ENCODE measurements at places on chromosomes 13 and 19. TPM values are rescaled to one million over a fixed set of nuclear protein-coding genes. Genes with fewer than 3 reads are reported as not detected.
A peak's percentile ranks its signal among the peaks of the same experiment; 100 is the strongest.

DNA sequence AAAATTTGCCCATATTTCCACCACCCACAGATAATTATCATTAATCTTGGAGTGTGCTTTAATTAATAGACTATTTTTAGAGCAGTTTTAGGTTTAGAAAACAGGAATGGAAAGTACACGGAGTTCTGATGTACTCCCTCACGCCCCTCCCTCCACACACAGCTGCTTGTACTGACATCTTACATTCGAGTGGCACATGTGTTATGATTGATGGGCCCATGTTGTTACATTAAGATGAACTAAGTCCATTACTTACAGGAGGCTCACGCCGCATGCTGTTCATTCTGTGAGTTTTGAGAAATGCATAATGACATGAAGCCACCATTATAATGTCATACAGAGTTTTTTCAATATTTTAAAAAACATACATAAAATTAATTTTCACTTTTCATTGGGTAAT lies 1.2 kb upstream of the SPATA13 start:
- no peak for DNase-seq

- DNase-seq, result peak; percentile 93
These were observed 23.3 kb downstream of the PRR12 start for GRCh38 chr19:49614096-49614833.

GRCh38 chr19:8261881-8262280 lies 46.3 kb downstream of the CD320 start:
- no peak for DNase-seq

DNA sequence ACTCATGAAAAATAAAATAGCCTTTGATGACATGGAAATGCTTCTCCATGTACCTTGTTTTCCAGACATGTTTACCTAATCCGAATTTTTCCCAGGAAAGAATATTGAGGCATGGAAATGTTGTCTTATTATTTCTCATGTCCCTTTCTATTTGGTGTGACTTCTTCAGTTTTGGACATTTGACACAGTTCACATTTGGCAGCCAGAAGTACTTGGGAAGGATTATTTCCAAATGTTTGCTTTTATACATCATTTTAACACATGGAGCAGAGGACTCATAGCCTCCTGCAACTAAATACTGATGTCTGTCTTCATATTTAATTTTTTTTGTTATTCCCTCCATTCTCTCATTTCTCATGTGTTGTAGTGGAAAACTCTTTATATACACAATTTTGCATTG lies 94.3 kb downstream of the POSTN start:
- no peak for DNase-seq

DNA sequence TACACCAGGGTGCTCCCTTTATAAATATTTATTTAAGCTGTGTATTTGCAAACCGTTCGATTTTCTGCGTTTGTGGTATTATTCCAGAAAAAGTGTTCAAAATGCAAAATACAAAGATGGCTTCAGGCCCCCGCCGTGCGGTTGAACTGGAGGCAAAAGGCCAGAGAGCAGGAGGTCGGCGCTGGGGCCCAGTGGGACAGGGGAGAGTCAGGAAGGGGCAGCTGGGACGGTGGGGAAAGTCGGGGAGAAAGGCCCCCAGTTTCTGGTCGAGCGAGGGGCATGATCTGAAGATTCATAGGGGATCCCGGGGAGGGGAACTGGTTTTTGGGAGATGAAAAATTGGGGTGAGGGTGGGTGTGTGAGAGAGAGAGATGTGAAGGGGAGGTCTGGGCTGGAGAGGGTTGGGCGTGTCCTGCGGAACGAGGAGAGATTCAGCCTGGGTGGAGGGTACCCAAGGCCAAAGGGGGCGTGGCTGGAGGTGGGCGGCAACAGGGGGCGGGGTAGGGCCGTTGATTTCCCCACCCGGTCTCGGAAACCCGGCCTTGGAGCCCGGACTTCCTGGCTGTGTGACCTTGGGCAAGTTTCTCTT lies 678 bp downstream of the ISOC2 start:
- no peak for DNase-seq

DNA sequence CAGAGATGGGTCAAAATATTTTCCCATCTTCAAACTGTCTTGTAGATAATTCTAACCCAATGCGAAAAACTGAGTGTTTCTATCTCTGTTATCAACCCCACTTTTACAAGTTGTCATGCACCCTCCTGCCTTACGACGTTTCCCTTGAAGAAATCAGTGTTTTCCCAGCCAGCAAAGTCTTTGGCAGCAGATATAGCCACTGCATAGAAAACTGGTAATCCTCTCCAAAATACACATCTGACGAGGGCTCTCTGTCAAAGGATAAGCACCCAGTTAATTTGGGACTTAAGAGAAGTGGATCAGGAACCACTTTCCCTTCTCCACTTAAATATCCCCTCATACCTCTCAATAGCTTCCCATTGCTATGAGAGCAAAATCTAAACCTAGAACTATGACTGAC lies 351.9 kb upstream of the MIR17HG start:
- no peak for DNase-seq

- no peak for DNase-seq
These were observed 353.0 kb downstream of the KCTD12 start for GRCh38 chr13:76533251-76533650.

GRCh38 chr13:58655086-58655485 lies 1023.5 kb downstream of the PCDH17 start:
- no peak for DNase-seq

DNA sequence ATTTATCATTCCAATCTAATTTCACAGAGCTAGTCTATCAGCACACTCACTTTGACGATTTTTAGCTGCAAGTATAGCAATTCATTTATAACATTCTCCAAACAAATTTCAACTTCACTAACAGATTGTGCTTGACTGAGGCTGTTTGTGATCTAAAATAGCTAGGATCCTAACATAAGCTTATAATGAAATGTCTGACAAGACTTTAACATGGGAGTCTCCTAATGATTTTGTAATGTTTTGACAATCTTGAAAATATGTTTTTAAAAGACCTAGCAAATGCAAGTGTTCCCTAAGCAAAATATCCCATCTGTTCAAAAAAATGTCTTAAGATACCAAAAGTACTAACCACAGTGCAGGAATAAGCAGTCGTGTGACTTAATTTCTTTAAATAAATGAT lies 889.5 kb upstream of the SPRY2 start:
- DNase-seq, result no peak

DNA sequence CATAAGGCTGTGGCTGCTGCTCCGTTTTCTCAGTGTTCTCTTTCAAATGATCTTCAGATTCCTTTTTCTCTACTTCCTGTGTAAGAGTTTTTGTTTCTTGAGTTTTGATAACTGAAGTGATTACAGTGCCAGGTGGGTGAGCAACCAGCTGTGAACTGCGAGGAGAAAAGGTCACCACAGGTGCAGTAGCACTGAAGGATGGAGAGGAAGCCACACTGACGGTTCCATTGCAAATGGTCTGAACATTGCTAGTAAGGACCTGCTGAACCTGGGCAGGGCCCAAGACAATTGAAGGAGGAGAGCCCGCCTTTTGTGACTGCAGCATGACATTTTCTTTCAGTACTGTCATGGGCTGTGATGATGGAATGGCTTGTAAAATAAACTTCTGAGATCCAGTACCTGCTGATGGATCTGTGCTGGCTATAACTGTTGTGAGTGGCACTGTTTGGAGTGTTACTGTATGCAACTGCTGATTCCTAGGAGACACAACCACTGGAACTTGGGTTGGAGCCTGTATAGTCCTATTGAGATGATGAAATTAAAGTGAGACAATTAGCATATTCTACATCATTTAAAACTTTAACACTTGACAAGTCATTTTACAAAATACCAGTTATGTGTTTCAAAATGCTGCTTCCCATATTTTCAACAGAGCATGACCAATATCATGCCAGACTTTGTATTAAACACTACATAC lies 85.5 kb downstream of the ELF1 start:
- no peak for DNase-seq

DNA sequence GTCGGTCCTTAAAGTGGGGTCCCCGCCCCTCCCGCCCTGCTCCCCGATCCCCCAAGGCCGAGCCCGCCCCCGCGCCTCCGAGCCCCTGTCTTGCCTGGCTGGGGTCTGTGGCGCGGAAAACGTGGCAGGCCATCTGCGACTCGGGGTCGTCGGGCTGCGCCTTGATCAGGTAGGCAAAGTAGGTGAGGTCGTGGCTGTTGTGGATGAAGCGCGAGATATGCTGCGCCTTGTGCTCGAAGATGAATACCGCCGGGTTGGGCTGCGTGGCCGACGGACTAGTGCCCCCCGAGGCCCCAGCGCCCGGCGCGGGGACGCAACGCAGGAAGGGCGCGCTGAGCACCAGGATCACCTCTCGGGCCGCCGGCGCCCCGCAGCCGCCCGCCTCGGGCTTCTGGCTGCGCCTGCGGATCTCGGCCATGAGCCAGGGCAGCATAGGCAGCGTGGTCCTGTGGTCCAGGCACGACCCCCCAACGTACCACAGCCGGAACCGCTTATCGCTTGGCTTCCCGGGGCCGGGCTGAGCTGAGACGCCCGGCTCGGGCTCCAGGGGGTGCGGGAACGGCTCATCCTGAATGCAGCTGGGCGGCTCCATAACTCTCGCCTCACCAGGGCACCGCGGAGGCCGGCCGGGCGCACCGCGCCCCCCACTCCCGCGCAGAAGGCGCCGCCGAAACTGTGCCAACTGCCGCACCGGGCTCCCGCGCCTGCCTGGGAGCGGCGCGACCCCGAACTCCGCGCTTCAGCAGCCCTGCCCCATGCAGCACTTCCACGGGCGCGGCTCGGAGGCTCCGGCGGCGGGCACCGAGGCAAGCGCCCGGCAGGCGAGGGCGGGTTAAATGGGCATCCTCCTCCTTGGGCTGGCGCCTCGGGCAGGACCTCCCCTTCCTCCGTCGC lies 546 bp downstream of the TBC1D4 start:
- peak; percentile 30 for DNase-seq

- DNase-seq, result no peak
These were observed 165.5 kb upstream of the KLF12 start for GRCh38 chr13:74299721-74300120.

- DNase-seq, result no peak
These were observed 15.3 kb upstream of the ARHGEF18 start for GRCh38 chr19:7333198-7334118.

GRCh38 chr13:113155982-113156655 lies 2.3 kb upstream of the PROZ start:
- DNase-seq, result no peak

GRCh38 chr13:62246581-62246980 lies 830.9 kb upstream of the PCDH20 start:
- DNase-seq, result no peak

GRCh38 chr19:12163826-12164225 lies 930 bp downstream of the ZNF136 start:
- no peak for DNase-seq

The COX7A1 gene
- total RNA-seq, result not detected

The SERP2 gene
- total RNA-seq, result not detected

The SMIM44 gene
- not detected for total RNA-seq

The TNFSF11 gene
- total RNA-seq, result not detected

The PLA2G4C gene
- total RNA-seq, result 7.9 TPM

The ZNF223 gene
- total RNA-seq, result 7.5 TPM

The MAB21L1 gene
- 3.7 TPM for total RNA-seq

The SIGLEC12 gene
- not detected for total RNA-seq

The LYPD3 gene
- total RNA-seq, result not detected

The KIR3DL1 gene
- not detected for total RNA-seq
